ENCODE measurements at places on chromosomes 5 and 9.

DNA sequence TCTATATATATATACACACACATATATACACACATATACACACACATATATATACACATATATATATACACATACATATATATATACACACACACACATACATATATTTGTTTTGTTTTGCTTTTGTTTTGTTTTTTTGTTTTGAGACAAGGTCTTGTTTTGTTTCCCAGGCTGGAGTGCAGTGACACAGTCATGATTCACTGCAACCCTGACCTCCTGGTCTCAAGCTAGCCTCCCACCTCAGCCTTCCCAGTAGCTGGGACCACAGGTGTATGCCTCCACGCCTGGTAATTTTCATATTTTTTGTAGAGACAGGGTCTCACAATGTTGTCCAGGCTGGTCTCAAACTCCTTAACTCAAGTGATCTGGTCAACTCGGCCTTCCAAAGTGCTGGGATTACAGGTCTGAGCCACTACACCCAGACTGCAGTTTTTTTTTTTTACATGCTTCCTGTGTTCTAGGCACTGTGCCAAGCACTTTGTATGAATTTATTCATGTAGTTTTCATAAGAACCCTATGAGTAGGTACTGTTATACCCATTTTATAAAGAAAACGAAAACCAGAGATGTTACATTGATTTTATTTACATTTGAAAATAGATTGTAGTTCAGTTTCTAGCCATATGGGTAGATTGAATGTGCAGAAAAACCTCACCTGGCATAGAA is 120.7 kb downstream of the PBX3 start:
- DNase-seq, result no peak

GRCh38 chr5:53479590-53480415 is 626 bp upstream of the FST start:
- DNase-seq, result no peak

GRCh38 chr5:136132087-136132486 is 558 bp upstream of the SMAD5 start:
- no peak for DNase-seq

GRCh38 chr9:126939821-126940221 is 25.2 kb downstream of the RALGPS1 start:
- no peak for DNase-seq

DNA sequence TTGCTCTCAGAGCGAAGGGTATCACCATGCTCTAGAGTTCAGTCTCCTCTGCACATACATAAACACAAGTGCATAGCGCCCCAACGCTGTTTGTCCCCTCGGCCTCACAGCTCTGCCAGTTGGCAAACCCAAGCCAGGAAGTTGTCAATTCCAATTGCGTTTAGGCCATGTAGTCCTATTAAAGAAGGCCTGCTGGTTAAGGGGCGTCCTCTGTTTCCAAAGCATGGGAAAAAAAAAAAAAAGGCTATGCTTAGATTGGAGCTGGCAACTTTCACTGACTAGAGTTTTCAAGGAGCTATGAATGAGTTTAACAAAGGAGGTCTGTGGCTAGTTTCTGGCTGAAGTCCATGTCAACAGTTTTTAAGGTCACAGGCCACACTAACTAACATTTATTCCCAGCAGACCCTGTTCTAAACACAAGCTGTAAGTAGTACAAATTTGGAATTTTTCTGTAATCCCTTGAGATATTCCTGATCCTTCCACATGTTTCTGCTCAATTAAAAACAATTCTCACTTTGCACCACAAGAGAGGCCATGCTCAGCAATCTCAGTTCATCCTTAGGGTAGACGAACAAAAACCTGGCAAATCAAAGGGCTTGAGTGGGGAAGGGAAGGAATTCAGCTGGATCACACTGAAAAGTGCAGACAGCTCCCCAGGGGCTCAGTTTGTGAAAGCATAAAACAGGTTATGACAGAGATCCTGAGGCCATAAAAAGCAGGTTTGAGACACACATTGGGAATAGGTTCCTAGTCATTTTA is 187.7 kb downstream of the DENND1A start:
- no peak for DNase-seq

DNA sequence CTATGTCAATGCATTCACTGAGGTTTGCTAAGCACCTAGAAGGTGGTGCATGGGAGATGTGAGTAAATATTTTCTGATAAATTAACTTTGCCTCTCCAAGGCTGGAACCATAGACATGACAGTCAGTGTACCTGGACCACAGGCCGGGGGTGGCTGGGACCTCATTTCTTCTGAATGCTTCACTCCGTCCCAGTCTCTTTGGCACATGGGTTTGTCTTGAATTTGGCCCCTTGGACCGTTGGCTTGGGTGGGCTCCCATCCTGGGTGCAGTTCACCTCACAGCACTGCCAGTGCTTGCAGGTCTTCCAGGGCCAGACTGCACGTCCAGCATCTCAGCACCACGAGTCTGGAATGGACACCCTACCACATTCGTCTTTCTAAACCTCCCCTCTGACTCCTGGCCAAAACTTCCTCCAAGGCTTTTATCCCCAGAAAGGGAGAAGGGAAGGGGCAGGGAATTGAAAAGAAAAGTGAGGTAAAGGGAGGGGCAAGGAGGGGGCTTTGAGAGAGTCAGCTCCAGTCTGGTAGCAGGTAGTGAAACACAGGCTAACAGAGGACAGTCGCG is 267.8 kb downstream of the MED10 start:
- DNase-seq, result no peak

DNA sequence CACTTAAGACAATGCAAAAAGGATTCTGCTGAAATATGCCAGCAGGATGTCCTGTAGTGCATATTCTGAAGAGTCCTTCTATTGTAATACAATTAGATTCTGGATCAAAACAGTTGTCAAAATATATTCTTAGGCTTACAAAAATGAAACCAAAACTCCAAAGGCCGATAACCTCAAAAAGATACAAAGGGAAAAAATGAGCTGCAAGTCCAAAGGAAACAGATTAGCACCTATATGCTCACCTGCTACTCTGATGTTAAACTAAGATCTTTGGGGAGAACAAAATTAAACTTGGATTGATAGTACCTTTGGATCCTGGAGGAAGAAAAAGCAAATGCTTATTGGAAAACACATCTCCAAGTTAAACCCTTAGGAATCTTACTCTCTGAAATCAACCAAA is 397.1 kb downstream of the SPATA31D1 start:
- no peak for DNase-seq

DNA sequence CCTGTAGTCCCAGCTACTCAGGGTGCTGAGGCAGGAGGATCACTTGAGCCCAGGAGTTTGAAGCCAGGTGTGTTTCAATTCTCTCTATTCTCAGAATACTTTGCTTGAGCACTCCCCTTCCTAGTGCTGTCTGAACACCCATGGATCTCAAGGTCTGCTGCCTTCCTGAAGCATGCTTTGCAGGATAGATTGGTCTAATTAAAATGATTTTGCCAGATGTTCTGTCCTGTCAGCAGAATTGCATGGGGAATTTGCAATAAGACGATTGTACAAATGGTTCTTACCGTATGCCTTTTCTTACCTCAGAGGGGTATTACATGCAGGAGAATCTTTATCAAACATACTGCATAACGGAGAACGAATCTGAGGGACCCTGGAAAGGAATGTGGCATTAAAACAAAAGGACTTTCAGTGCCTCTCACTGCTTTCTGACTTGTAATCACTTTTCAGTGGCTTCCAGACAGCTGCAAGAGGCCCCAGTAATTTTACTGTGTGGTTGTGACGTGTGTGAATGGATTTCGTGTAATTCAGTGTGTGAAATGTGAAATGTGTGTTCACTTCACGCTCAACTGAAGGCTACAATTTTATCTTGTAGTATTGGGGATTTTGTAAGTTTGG is 587.2 kb upstream of the SEMA6A start:
- no peak for DNase-seq

- no peak for DNase-seq
Measured at GRCh38 chr9:126154182-126154827, 172.3 kb upstream of the MVB12B start.

GRCh38 chr5:123389794-123390193 is 33.4 kb downstream of the CEP120 start:
- no peak for DNase-seq

- DNase-seq, result no peak
Measured at GRCh38 chr9:33686942-33687341, 108.4 kb upstream of the PRSS3 start.

DNA sequence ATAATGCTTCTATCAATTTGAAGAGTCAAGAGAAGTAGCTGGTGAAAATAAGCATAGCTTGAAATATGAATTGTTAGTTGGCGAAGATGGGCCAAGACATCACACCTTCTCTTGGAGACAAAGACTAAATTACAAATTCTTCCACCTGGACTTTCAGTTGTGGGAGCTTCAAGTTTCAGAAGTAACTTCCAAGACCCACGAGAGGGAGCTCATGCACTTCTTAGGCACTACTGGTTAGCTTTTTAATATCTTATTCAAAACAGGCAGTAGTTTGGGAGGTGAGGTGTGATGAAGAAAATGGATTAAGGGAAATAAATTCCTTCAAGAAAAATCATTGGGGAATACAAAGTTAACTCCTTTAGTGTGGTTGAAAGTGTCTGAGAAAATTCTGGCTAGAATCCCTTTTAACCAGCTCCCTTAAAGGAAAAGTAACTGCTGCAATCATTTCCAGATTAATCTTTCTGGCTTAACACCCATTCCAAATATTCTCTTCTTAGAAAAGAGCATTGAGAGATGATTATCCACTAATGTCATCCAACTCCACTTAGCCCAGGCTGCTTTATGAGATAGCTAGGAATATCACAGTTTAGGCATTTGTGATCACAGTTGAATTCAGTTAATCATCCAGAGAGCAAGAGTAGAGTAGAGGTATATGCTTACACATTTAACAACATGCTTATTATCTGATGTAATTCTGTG is 139.5 kb upstream of the DMRTA1 start:
- DNase-seq, result no peak

DNA sequence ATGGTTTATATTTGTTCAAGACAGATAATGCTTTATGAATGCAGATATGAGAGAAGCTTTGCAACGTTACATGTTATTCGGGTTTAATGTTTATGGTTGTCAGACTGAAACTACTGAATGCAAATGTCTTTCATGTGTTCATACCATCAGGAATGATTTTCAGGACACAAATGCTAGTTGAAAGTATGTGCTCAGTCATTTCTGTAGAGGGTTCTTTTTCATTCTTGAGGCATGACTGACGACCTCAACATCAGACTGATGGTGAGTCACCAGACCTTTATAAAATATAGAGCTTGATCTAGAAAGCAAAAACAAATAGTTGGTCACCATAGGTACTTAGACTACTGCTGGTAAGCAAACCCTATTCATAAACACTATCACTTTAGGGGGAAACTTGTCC is 287.3 kb upstream of the NUDT12 start:
- DNase-seq, result no peak

GRCh38 chr9:122347348-122348287 is 23.2 kb upstream of the PTGS1 start:
- no peak for DNase-seq

DNA sequence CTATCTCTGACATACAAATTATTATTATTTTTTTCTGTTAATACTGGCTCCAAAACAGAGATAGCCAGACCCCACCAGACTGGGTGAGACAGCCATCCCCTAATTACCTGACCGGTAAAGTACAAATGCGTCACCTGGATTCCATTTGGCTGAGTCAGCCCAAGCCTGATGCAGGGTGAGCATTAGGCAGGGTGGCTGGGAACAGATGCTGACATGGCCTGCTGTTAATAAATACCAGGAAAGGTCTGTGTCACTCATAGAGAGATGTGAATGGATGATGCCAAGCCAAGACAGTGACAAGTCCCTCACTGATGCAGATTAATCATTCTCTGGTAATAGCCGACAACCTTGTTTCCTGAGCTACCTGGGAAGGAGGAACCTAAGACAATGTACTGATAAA is 183.5 kb downstream of the TRIM32 start:
- DNase-seq, result no peak

GRCh38 chr5:103260951-103261350 is 2.4 kb downstream of the MACIR start:
- no peak for DNase-seq

DNA sequence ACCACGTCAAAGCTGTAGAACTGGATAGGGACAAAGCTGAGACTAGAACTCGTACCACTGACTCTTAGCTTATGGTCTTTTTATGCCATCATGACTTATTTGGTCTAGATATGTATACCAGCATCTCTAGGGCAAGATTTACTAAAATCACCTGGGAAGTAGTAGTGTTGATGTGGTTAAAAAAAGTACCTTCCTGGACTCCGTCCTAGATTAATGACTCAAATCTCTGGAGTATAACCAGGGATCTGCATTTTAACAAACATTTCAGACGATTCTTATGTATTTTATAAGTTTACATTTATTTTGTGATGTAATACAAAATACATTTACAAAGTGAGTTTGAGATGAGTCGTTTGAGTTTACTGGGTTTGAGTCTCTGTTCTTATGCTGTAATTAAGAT is 68.7 kb downstream of the ARHGAP26 start:
- no peak for DNase-seq

DNA sequence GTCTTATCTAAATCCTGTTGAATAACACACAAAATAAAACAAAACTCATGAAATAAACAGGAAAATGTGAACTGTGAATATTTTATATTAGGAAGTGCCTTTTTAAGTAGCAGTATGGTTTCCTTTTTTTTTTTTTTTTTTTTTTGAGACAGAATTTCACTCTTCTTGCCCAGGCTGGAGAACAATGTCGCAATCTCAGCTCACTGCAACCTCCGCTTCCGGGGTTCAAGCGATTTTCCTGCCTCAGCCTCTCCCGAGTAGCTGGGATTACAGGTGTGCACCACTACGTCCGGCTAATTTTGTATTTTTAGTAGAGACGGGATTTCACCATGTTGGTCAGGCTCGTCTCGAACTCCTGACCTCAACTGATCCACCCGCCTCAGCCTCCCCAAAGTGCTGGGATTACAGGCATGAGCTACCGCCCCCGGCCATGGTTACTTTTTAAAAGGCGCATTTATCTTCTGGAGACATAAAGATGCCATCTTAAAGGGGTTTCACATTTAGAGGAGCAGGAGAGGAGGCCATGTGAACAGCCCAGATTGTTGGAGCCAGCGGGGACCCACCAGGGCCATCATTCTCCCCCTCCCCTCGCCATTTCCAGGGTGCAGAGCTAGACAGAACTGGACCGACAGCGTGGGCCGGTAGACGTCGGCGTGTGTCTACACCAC is 64.1 kb downstream of the ROR2 start:
- no peak for DNase-seq

DNA sequence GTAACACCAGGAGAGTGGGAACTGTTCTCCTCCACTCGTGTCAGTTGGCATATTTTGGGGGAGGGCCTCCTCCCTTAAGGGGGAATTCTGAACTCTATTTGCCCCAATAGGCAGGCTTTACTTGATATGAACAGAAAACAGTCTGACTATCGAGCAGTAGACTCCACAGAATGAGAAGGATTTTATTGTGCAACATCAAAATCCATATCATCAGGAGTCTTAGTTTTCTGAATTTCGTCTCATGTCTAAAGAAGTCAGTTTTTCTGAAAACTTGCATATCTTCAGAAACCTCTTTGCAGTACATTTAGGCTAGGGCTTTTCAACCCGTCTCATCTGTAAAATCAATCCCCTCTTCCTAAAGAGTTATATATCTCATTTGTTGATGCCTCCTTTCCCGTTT is 96.2 kb downstream of the AUH start:
- DNase-seq, result no peak

Data from activated T-helper 9 cell treated with anti-CD3 and anti-CD28 coated beads, Interleukin-2, amount 50 U/mL, for 16 hours (primary cell).